ENCODE measurements at places on chromosomes 3 and 15.

- DNase-seq, result no peak
These were observed 470.5 kb upstream of the THBS1 start for GRCh38 chr15:39110336-39110735.

GRCh38 chr15:65038836-65039235, 6.4 kb upstream of the SLC51B start:
- DNase-seq, result no peak

- DNase-seq, result no peak
These were observed 72.3 kb downstream of the CD200R1L start for GRCh38 chr3:112774293-112774926.

DNA sequence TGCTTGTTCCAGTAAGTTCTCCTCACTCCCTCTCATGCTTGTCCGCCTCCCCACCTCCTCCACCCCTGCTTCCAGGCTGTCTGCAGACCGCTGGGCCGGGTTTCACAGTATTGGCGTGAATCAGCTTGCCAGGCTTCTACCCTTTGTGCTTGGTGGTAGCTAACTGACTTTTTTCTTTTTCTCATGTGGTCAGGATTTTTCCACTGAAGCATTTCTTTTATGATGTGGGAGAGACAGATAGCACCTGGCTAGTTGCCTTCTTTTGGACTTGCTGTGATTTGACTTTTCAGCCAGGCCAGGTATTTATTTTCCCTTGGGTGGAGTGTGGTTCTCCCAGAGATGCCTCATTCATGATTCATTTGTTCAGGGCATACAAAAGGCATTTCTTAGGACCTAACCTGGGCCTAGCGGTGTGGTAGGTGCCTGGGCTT, 60.6 kb downstream of the ST6GAL1 start:
- no peak for DNase-seq

- DNase-seq, result no peak
These were observed 19.6 kb upstream of the CPOX start for GRCh38 chr3:98612996-98613517.

- no peak for DNase-seq
These were observed 89.8 kb downstream of the LRRC3B start for GRCh38 chr3:26712211-26713026.
